ENCODE measurements at places on chromosomes 11 and 22.

DNA sequence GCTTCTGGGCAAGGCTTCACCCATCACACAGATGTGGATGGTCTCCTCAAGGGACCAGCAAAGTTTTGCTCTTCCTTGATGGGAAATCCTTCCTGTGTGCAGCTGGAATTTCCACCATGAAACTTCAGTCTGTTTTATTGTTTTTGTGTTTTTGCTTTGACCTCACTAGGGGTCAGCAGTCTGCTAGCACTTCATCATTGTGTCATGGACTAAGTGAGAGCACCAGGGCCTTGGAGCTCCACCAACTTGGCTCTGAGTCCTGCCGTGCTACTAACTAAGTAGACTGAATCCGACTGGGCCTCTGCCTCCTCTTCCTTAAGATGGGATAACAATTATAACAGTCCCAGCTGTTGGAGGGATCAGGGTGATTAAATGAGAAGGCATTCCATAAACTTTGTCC lies 305.8 kb upstream of the NCAM1 start:
- DNase-seq: no peak

DNA sequence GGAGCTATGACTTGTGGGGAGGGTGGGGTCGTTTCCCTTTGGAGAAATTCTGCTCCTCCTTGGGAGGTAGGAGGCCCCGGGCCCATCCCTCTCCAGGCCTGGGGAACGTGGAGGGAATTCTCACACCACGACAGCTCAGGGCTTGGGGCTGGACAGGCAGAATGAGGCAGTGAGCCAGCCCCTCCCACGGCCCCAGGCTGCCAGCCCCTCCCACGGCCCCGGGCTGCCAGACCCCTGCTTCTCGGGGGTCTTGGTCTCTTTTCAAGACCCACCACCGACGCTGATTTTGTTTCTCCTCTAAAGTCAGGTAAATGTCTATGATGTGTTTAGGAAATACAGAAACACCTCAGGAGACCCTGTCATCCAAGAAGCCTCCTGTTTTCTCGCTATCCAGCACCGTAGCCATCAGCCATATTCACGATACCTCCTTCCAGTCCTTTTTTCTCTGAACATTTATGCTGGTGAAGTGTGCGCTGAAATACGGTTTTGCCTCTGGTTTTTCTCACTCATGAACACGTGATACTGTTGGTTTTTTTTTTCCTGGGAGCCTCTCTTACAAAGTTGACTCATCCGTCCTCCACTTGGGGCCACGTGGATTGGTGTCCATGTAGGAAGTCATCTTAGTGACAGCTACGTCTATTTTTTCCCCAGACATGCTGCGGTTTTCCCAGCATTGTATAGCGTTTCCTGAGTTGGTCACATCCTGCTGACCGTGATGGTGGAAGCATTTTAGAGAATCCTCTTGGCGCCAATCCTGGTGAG lies 1219.6 kb downstream of the BRD1 start:
- no peak for DNase-seq

DNA sequence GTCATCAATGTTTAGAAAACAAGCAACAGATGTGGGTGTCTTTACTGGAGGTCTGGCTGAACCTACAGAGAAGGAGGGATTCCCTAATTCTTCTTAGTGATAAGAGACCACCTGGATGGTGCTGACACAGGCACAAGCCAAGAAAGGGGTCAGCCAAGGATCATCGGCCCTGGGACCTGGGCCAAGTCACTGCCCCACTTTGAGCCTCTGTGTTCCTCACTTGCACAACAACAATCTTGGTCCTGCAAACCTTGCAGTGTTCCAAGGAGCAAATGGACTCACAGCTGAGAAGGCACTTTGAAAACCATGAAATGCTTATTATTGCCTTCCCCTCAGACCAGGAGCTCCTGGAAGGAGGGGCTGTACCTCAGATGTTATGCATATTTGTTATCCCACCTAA lies 7.0 kb upstream of the KCNE3 start:
- DNase-seq: no peak

DNA sequence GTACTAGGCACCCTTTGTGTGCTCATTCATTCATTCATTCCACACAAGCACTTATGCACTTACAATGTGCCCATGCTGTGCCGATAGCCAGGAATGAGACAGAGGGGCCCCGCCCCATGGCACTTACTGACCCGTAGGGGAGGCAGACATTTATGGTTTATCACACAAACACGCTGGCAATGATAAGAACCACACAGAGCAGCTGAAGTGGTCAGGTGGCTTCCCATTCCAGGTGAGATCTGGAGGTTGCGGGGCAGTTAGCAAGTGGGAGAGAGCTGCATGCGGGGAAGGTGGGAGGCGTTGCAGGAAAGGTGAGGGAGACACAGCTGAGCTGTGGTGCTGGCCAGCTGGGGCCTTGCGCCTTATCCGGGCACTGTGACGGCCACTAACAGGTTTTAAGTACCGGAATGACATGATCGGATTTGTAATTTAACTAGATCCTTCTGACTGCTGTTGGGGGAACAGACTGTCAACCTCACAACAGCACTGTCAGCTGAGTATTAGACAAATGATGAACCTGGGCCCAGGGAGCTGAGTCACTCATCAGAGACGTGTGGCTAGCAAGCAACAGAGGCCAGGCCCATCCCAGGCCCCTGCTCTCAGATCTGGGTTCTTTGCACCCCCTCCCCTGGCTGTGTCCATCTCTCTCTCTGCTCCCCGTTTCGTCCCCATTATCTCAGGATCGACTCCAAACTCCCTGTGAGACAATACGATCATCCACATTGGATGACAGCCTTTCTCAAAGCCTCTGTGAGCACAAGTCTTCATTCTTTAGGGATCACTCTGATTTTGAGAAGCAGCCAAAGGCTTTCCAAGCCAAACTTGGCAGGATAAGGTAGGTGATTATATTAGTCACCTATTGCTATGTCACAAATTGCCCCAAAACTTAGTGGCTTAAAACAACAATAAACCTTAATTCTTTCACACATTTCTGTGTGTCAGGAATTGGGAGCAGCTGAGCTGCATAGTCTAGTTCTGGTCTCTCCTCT lies 28.4 kb downstream of the RASD2 start:
- DNase-seq: no peak

GRCh38 chr11:82791779-82792178 lies 58.1 kb upstream of the FAM181B start:
- no peak for DNase-seq

DNA sequence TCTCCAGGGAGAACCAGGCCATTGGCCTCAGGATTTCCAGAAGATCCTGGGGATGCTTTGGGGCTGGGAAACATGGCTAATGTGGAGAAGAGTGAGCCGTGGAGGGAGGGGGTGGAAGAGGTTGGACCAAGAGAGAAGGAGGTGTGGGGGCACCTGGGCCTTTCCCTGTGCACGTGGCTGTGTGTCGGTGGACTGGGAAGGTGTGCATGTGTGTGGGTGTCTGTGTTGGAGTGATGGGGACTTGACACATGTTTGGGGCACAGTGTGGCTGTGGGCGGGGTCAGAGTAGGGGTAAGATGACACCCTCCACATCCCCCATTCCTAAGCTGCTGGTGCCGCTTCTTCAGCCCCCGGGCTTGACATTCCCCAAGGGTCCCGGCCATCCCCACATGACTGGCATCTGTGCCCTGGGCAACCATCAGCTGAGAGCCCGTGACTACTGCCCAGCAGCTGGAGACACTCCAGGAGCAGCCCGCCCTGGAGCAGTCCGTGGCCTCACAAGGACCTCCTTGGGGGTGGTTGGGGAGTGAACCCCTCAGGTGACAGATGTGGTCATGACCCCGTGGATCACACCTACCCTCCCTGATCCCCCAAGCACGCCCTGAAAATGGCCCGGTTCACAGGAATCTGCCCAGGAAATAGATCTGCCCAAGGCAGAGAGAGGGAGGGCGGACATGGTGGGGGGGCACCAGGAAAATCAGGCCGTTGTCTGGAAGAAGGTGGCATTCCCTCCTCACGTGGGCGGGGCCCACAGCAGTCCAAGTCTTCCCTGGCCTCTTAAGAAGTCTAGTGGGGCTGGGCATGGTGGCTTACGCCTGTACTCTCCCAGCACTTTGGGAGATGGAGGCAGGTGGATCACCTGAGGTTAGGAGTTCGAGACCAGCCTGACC lies 34.8 kb upstream of the SOX10 start:
- no peak for DNase-seq

- no peak for DNase-seq
These were observed 72.8 kb downstream of the SFI1 start for GRCh38 chr22:31569126-31569525.

DNA sequence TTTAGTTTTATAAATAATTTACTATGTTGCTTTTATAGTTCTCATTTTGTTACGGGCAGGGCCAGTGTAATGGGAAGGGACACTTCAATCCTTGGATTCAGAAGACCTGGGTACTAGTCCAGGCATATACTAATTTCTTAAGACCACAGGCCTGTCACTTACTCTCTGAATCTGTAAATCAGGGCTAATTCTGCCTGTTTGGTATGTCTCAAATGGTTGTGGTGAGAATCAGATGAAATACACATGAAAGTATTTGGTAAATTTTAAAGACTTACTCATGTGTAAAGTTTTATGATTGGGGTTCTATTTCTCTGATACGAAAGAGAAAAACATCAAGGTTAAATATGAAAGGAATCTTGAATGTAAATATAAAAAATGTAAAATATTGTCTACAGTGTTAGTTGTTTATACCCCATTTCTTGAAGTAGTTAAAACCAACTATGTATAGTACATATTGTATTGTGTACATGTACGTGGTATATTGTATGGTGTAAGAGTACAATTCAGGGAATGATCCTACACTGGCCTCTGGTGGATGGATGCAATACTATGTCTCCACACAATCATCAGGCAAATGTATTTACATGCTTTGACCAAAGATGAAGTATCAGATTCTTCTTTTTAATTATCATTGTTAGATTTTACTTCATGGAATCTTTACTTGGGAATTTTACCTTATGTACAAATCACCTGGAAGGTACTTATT lies 24.5 kb upstream of the RAG2 start:
- DNase-seq: peak; percentile 8

- DNase-seq: no peak
These were observed 69.5 kb upstream of the ATXN10 start for GRCh38 chr22:45602004-45602733.

GRCh38 chr11:122709039-122709760 lies 53.7 kb downstream of the UBASH3B start:
- DNase-seq: no peak

DNA sequence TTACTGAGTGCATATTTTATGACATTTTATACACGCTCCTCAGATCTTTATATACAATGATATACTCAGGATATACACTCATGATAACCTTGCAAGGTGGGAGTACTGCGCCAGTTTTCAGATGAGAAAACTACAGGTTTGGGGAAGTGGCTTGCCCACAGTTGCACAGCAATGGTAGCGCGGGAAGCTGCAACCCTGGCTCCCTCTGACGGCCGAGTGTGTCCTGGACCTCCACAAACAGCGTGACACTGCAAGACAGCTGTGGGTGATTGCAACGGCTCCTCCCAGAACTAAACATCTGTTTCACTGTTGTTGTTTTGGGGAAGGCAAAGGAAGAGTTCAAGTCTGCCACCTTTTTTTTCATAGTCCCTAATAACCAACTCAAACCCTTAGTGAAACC lies 47.0 kb downstream of the PACSIN2 start:
- peak; percentile 17 for DNase-seq

DNA sequence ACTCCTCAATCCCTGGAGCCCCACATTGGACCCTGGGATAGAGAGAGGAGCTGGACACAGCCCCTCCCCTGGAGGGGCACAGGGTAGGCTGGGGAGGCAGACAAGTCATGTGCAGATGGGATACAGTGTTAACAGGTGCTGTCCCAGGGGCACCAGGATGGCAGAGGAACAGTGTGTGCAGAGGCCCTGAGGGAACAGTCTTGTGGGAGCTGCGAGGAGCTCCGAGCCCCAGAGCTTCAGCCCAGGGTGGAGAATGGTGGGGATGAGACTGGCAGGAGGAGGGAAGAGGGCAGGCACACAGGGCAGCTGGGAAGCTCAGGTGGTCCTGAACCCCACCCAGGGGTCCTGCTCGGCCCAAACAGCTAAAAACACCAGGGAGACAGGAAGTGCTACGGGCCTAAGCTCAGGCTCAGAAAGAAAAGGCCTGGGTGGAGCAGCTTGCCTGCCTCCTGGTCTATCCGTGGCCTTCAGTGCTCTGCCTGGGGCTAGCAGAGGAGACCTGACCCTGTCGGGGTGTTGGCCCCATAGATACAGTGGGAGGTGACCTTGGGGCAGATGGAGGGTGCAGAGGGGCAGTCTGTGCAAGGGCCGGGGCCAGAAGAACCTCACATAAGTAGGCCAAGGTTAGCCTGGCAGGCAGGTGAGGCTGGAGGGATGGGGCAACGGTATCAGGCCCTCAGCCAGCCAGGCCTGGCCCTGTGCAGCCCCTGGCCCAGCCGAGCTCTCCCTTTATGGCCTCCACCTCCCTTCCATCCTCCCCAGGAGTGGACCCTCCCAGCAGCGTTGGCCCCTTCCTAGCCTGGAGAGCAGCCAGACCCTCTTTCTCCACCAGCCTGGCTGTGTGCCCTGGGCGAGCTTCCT lies 15.4 kb downstream of the CAPN5 start:
- DNase-seq: no peak

DNA sequence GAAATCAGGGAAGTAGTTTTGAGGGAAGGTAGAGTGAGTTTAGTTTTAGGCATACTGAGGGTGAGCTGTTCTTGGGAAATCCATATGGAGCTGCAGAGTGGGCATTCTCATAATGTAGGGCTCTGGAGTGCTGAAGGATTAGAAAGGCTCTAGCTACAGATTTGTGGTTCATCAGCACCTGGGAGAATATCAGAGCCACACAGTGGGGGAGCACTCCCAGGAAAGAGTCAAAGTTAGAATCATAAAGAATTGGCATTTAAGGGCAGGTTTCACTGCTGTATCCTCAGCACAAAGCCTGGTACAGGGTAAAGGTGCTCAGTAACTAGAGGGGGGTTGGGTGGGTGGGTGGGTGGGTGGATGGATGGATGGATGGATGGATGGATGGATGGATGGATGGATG lies 52.5 kb downstream of the SLN start:
- DNase-seq: no peak

GRCh38 chr11:9738707-9739106 lies 74.8 kb downstream of the SWAP70 start:
- no peak for DNase-seq

DNA sequence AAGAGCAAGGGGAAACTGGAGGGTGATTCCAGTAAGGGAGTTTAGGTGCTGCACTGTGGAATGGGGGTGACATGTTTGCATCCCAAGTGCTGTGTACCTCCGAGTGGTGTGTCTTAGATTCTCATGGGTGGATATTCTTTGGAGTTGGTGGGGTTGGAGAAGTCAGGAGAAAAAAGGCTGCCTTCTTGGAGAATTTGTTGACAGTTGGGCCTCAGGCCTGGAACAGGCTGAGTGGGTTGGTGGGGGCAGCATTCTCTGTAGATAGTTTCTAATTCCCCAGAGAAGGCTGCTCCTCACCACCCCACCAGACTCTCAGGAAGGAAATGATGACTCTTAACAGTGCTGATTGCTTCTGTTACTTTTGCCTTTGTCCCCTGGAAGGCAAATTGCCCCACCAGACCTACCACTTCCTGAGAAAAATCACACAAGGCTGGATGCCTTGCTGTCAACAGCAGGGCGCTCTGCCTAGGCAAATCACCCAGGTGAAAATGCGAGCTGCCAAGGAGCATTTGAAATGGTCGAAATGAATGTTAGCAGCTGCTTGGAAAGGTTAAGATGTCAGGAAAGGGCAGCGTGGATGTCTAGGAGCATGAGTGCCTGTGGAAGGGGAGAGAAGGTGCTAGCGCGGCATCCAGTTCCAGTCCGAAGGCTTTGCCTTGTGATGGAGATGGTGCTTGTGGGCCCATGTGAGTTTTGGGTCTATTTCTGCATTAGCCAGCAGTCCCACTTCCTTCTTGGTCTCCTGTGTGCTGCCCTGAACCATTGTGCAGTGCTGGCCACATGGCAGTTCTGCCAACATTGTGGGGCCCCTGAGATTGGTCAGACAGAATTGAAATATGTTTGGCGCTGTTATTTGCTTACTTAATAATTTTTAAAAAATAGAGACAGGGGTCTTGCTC lies 29.7 kb upstream of the SORL1-AS1 start:
- DNase-seq: peak; percentile 75

GRCh38 chr11:72413914-72414628 lies 20.3 kb downstream of the CLPB start:
- DNase-seq: peak; percentile 73

All from CD4-positive, alpha-beta T cell treated with Interleukin-12 subunit alpha and Interleukin-12 subunit beta, for 1 hour (primary cell).